ENCODE measurements at places on chromosomes 3 and 15.

DNA sequence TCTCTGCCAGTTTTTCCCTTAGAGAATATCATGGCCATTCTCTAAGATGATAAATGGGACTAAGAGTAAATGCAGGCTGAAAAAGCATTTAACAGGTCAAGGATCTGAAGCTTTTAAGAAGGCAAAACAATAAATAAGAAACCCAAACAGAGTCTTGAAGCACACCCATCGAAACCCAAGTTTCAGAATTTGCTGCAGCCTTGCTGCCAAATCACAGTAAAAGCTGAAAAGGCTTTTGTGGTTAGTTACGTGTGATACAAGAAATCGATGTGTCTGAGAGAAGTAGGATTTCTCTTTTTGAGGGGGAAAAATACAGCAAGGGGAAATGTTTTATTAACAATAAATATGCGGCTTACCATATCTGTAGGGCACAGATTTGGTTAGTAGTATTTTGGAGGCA, 92.0 kb downstream of the IGF1R start:
- no peak for DNase-seq

GRCh38 chr3:179000144-179000543, 71.5 kb downstream of the ZMAT3 start:
- no peak for DNase-seq

DNA sequence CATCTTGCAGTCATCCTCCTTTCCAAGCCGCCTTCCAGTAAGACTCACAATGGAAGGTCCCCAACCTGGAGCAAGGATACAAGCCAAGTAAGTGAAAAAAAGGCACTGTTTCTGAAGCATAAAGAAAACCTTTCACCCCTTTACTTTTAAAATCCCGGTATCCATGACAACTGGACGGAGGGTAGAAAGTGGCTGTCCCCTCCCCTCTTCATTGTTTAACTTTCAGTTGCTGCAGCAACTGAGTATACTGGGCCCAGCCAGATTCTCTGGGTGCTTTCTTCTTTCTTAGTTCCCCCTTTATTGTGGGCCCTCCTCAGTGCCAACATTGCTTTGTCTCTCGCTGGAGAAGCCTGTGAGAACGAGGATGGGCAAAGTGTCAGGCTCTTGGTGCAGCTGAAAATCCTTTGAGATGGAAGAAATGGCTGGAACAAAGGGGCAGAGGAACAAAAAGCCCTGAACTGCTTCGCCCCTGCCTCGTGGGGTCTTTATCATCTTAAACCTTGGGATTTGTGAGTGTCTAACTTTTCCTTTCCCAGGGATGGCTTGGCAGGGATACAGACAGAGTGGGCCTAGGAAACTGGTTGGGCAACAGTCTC, 224.0 kb upstream of the RGMA start:
- no peak for DNase-seq

GRCh38 chr3:72244396-72244795, 459.4 kb upstream of the PROK2 start:
- DNase-seq: no peak

- no peak for DNase-seq
Measured at GRCh38 chr3:55180936-55181535, 253.2 kb upstream of the LRTM1 start.

DNA sequence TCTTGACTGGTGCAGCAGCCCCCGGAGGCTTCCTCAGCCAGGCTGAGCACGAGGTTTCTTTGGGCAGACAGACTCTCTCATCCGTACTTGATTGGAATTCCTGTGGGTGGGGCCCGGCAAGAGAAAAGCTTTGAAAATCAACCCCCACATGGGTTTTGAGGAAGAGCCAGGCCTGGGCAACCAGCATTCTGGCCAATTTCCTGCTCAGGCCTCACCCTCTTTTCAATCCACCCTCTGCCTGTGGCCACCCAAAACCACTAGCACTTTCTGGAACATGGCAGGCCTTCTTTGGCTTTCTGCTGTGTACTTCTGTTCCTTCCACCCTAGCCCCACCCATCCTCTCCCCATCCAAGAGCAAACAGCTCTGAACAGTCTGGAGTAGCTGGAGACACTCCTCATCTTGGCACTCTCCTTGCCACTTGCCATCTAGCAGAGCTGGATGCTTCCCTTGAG, 5.9 kb downstream of the MYO5C start:
- no peak for DNase-seq

DNA sequence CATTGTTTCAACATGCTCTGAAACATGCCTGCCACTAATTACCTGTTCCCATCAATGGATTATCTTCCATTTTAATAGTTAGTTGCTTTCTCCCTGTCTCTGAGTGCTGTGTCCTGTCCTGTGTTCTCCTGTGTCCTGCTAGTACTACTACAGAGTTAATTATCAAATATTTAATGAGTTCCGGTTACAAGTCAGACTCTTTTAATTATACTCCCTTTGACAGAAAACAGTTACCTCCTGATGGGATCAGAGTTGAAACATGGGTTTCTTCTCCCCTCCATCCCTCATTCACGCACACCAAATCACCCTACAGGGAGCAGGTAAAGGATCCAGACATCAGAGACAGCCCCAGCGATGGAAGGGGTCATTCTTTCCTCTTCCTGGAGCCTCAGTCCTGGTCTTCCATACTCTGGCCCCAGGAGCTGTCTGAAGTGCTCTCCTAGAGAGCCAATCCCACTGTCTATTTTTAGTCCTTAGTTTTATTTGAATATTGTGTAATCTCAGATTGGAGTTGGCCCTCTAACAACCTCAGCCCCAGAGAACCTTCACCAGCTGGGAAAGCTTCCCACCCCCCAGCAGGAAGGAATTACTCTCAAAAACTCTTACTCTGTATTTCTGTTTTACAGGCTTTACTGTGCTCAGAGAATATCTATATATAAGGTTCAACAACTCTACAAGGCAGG, 137.0 kb upstream of the C2CD4B start:
- DNase-seq: no peak

GRCh38 chr3:152964911-152965609, 130.1 kb downstream of the P2RY1 start:
- no peak for DNase-seq

DNA sequence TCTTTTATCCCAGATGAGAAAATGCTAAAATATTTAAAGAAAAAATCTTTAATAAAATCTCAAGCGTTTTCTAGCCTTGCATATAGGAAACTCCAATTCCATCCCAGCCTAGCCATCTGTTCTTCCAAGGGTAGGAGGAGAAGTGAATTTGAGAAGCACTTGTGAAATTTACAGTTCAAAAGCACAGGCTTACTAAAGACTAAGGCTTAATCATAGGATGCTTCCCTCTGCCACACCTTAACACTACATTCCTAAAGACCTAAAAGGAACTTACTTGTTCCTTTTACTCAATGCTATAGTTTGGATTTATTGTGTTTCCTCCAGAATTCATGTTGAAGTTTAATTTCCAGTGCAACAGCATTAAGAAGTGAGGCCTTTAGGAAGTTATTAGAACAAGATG, 764.8 kb upstream of the CADM2 start:
- no peak for DNase-seq

GRCh38 chr15:67803996-67804843, 21.1 kb upstream of the SKOR1 start:
- DNase-seq: no peak

DNA sequence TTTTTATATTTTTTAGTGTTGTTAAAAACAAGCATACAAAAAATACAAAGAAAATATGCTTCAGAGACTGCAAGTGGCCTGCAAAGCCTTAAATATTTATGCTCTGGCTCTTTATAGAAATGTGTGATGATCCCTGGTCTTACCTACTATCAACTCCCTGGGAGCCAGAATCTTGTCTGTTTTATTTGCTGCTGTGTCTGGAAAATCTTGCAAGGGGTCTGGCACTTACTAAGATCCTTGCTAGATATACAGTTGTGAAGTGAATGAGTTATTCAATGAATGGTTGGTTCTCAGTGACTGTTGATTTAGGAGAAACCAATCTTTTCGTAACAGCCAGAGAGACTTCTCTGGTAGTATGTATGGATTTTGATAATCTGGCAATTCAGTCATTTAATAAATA, 521.0 kb upstream of the CFAP20DC start:
- no peak for DNase-seq

DNA sequence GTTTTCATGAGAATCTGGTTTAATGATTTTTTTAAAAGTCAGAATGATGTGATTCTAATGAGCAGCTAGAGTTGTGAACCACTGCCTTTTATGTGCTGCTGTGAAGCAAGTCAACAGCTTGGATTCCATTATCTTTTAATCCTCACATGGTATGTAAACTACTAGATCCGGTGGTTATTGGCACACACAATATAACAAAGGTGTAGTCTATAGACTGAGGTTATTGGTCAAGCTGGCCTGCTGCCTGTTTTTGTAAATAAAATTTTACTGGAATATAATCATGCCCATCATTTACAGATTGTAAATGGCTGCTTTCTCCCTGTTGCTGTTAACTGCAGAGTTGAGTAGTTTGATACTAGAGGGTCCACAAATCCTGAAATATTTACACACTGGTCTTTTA, 103.1 kb downstream of the OTOL1 start:
- no peak for DNase-seq

- DNase-seq: no peak
Measured at GRCh38 chr15:77825546-77825945, 192.8 kb upstream of the LINGO1 start.

- no peak for DNase-seq
Measured at GRCh38 chr3:139199421-139200010, 144.3 kb upstream of the MRPS22 start.

DNA sequence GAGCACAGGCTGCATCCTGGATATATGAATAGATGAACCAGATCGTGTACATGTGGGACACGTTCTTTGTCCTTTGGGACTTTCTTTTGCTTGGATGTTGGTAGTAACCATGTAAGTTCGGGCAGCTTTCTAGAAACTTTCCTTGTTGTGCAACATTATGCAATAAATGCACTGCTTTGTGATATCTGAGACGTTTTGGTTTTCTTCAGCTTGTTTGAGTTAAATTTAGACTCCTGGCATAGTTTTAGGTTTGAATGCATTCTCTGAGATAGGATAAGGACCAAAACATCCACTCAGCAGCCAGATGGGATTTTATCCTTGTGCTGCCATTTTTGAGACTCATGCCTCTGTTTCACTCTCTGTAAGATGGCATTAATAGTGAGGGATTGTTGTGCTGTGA, 158.9 kb downstream of the IGF1R start:
- DNase-seq: no peak

- no peak for DNase-seq
Measured at GRCh38 chr15:95558131-95558530, 772.4 kb upstream of the NR2F2 start.

GRCh38 chr3:51935886-51936755, 5.6 kb downstream of the RRP9 start:
- DNase-seq: no peak

DNA sequence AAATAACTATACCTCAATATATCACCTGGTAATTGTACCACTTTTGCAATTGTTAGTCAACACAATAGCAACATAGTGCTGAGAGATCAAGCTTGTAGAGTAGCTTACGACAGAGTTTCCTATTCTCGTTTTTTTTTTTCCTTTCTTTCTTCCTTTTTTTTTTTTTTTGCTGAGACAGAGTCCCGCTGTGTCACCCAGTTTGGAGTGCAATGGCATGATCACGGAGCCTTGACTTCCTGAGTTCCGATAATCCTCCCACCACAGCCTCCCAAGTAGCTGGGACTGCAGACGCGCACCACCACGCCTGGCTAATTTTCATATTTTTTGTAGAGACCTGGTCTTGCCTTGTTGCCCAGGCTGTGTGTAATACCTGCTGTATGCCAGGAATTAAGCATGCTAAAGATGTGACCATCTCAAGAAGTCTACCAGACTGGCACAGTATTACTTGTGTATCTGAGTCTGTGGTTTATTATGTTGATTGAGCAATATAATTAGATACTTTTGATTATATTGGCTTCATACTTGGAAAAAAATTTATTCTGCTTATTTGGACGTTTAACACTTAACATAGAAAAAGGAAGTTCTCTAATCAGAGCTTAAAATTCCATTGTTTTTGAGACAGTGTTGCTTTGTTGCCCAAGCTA, 3.0 kb downstream of the SELENOT start:
- DNase-seq: no peak

DNA sequence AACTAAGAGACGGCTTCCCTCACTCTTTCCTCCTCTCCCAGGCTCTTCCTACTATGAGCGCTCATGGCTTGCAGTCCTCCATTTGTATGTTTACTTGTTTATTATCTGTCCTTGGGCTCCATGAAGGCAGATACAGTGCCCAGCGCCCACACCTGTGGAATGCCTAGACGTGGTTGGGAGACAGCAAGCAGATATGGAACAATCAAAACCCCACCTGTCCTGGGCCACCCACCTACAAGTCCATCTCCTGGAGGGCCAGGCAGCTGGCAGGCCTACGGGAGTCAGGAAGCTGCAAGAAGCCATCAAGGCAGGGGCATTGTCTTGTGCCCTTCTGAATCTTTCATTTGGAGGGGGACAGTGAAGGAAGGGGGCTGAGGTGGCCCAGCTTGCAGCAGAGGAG, 104.7 kb downstream of the IQSEC1 start:
- no peak for DNase-seq

Measured in DMS79 (cell line).